ENCODE measurements at places on chromosomes 1 and 21.

DNA sequence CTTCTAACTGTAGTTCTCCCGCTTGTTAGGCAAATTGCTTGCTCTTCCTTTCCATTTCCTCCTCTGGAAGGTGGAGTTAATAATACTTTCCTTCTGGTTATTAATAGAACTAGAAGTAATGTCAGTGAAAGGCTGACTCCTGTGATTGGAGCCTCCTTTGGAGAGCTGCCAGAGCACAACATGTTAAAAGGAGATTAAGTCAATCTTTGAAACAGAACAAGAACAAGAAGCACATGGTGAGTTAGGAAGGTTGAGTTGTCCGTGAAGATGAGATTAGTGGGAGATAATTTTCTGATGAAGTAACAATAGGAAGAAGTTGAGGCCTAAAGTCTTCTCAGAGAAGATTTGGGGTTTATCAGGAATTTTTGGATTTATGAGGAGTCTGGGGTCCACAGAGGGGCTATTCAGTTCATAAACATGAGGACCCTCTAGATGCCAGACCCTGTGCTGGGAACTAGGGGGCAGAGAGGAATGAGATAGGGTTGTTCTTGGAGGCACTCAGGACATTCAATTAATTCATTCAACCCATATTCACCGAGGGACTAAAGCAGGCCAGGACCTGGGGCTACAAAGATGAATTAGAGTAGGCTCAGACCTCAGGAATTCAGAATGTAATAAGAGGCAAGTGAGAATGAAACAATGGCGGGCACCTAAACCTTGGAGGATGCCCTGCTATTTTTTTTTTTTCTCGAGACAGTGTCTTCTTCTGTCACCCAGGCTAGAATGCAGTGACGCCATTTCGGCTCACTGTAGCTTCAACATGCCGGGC is 40.7 kb upstream of the DHCR24 start:
- no peak for DNase-seq

DNA sequence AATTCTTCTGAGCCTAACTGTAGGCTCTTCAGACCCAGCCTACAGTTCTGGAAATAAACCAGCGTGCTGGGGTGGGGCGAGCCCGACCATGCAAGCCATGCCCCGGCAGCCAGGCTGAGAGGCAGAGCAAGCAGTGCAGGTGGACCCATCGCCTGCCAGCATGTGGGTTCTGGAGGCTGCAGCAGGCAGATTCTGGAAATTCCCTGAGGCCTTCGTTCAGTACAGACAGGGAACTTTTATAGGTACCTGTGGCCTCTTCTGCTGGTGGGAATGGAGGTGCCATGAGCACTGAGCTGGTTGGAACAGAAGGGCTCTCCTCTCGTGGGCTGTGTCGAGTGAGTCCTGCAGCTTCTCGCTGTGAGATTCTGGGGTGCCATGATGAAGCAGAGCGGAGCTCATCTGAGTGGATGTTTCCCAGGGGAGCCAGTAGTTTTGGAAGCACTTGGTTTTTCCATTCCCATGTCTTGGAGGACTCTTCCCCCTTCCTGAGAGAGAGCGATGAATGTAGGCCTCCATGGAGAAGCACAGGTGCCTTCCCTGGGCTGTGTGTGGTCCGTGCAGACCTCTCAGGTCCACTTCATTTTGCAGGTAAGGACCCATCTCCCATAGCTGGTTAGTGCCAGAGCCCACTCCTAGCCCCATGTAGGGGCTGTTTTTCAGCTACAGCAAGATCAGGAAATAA is 94.1 kb downstream of the PCBP3 start:
- no peak for DNase-seq

DNA sequence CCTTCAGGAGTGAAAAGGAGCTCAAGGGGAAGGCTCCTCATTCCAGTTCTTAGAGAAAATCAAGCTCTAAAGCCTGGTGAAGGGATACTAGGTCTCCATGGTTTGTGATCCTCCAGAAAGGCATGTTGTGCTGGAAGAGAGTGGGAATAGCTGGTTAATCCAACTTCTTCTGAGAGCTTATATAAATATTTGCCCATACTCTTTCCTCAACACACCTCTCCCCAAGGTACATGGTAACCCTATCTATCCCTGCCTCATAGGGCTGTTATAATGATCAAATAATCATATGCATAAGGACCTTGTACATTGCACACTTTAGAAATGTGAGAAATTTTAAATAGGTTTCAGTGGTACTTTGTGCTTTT is 14.6 kb downstream of the XKR8 start:
- no peak for DNase-seq

DNA sequence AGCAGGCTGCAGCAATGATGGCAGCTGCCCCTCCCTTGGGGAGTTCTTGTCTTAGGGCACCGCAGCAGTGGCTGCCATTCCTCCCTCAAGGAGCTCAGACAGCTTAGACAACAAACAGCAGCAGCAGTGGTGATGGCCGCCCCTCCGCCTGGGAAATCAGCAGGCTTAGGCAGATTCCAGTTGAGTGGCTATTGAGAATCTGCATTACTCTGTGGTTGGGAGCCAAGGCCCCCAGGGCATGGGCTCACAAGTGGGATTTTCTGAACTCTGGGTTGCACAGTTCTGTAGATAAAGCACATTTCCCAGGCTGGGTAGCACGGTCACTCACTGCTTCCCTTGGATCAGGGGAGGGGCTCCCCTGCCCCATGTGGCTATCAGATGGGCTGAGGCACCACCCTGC is 1280.7 kb upstream of the TMPRSS15 start:
- no peak for DNase-seq

GRCh38 chr1:95023399-95024043 is 49.2 kb downstream of the ALG14 start:
- no peak for DNase-seq

GRCh38 chr21:45256021-45256911 is 31.4 kb downstream of the POFUT2 start:
- DNase-seq, result no peak

DNA sequence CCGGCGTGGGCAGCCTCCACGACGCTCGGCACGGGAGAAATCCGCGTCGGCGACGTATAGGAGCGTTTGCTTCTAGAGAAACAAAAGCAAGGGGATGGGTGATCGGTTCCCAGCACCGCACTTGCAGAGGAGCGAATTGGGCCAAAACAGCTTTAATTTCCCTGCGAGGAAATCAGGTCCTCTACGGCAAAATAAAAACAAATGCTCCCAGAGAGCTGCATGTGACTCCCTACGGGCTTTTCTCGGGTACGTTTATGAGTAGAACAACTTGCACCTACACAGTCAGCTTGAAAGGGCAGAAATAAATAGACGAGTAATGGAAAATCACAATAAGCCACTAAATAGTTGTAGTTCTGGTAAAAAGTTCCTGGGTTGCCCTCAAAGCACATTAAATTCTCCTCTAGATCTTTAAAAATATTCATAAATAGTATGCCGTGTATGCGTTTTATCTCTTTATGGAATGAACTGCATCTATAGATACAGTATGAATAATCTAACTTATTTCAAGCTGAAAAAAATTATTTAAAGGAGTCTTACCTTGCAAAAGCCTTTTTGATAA is 1.2 kb downstream of the NHLH2 start:
- no peak for DNase-seq

GRCh38 chr21:17402937-17403336 is 109.9 kb upstream of the CXADR start:
- DNase-seq, result no peak

- no peak for DNase-seq
These were observed 23.3 kb downstream of the NUCKS1 start for GRCh38 chr1:205726619-205727125.

DNA sequence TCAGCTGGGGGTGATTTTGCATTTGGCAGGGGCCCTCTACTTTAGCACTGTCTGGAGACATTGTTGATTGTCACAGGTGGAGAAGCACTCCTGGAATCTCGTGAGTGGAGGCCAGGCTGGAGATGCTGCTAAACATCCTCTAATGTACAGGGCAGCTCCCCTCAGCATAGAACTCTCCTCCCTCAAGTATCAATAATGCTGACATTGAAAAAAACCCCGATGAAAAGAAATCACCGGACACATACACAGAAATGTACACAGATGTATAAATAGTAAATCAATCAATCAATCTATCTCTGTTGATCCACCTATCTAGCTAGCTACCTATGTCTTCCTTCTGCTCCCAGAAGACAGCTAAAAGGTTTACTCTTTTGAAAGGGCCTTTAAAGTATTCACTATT is 89.4 kb upstream of the KCNJ15 start:
- DNase-seq, result no peak

DNA sequence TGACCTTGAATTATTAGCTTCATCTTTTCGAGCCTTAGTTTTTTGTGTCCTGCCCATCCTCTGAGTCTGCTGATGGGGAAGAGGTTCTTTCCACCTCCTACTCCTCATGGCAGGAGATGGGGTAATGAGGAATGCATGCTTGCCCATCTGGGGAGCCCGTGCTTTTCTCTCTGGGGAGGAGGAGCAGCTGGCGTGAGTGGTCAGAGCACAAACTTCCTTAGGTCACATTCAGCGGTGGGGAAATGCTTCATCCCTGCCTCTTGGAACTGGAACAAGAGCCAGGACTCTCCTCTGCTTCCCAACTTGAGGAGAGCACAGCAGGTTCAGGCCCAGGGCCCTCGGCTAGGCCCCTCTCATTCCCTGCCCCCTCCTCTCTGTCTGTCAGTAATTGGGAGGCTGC is 155.0 kb downstream of the PCNX2 start:
- no peak for DNase-seq

DNA sequence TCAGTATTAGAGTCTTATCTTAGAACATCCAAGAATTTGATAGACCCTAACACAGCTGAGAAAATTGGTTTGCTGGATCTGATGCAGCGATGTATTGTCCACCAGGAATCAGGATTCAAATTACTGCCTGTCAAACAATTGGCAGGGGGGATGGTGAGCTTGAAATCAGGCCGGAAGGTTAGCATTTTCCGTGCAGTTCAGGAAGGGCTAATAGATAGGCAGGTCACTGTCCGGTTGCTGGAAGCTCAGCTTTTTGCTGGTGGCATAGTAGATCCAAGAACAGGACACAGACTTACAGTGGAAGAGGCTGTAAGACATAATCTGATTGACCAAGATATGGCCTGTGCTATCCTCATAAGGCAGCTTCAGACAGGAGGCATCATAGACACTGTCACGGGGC is 127.2 kb downstream of the MACF1 start:
- DNase-seq, result no peak

DNA sequence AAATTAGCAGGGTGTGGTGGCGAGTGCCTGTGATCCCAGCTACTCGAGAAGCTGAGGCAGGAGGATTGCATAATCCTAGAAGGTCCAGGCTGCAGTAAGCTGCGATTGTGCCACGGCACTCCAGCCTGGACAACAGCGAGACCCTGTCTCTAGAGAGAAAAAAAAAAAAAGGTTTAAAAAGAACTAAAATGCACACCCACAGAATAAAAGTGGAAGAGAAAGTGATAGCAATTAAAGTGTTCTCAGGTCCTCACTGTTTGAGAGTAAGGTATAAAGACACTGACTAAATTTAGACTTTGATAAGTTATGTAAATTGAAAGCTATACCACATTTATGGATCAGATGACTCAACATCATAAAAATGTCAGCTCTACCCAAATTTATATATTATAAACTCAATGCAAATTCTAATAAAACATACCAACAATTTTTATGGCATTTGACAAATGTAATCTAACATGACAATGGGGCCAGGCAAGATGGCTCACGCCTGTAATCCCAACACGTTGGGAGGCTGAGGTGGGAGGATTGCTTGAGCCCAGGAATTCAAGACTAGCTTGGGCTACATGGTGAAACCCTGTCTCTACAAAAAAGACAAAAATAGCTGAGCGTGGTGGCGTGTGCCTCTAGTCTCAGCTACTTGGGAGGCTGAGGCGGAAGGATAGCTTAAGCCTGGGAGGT is 11.8 kb downstream of the ZBTB17 start:
- DNase-seq, result no peak

DNA sequence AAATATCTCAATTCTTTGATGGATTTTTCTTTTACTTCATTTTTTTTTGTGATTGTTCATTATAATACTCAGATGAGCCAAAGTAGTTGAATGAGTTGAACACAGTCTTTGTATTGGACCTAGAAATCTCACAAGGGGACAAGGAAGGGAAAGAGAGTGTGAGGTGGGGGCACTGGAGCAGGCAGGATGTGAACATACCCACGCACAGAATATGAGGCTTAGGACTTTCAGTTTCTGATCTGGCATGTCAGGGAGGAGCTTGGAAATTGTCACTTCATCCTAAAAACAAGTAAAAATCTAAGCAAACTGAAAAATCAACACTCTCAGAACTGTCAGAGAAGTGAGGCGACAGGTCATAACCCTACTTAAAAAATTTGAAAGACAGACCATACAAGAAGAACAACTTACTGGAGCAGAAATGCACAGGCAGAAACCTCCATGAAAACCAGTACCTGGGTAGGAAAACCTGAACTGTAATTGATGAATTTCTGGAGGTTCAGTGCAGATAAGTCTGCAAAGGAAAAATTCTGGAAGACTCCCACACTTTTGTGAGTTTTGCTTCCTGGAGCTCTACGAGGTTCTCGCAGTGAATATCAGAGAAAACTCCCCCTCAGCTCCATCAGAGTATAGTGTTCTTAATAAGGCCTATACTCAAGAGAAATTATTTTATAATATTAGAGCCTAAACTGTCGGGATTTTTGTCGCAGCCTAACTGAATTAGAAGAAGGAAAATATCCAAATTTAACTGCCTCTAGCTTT is 3.6 kb upstream of the PTGS2 start:
- no peak for DNase-seq

DNA sequence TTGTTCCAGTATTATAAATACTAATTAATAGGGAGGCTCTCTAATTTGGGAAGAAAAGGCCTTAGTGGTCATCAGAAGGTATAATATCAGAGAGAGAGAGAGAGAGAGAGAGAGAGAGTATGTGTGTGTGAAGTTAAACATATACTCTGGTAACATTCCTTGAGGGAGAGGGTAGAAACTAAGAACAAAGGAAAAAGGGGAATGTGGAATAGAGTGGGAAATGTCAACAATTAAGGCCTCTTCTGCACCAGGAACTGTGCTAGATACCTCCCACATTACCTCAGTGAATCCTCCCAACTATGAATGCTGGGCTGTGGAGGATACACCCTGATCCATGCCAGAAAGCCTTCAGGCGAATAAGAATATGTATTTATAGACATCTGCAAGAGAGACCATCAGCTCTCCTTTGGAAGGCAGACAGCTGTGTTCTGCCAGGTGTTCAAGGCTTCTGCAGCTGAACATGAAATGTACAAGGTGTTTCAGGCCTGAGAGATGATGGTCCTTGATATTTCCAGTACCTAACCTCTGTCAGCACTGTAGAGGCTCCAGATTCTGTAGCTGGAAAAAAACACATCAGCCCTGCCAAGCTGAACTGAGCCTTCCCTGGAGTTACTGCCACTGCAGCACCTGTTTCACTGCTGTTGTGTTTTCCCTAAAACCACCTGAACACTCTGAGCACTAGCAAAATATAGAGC is 29.1 kb downstream of the TBX15 start:
- DNase-seq, result no peak

- DNase-seq, result no peak
These were observed 50.5 kb downstream of the ABL2 start for GRCh38 chr1:179178950-179179349.
